ENCODE measurements at places on chromosomes 4 and X.

DNA sequence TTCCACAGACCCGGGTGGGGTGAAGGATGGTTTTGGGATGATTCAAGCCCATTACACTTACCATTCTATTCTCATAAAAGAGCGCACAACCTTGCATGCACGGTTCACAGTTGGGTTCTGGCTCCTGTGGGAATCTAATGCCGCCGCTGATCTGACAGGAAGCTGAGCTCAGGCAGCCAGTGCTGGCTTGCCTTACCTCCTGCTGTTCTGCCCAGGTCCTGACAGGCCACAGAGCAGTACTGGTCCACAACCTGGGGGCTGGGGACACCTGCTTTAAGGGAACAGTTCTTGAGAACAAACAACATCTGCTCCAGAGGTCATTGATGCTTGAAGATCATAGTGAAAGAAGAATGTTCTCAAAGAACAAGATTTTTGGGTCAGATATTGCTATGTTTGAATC is 8.0 kb upstream of the HS3ST1 start:
- no peak for DNase-seq

GRCh38 chrX:16664626-16665025 is 14.7 kb downstream of the S100G start:
- DNase-seq: no peak

DNA sequence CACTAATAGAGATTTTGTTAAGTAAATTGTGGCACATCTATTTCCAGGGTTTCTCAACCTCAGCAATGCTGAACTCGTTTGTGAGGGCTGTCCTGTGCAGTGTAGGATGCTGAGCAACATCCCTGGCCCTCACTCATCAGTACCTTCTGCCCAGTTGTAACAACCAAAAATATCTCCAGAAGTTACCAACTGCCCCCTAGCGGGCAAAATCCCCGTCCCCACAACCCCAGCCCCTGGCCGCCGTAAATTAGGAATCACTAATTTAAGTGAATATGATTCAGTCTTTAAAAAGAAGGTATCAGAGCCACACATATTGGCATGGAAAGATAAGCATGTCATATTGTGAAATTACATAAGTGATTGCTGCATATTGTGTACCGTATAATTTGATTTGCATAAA is 123.4 kb downstream of the ASB9 start:
- no peak for DNase-seq

DNA sequence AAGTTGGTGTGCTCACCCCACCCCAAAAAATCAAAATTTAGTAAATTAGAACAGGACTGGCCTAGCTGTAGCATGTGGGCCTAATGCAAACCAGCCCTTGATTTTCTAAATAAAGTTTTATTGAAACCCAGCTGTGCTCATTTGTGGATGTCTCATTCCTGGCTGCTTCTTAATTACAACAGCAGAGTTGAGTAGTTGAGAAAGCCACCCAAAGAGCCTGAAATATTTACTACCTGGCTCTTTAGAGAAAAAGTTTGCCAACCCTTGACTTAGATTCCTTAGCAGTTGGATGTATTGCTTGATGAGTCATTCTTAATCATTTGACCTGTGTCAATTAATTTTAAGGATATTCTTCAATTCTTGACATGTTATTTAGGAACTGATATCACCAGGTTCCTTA is 168.3 kb upstream of the PUDP start:
- no peak for DNase-seq

- DNase-seq: no peak
These were observed 4.2 kb upstream of the CDS1 start for GRCh38 chr4:84578540-84579402.

Measured in stimulated activated CD8-positive, alpha-beta memory T cell treated with anti-CD3 and anti-CD28 coated beads, Interleukin-15, amount 100 ng/mL, for 24 hours (primary cell).